ENCODE measurements at places on chromosomes 4 and X.
A peak's percentile ranks its signal among the peaks of the same experiment; 100 is the strongest.

GRCh38 chr4:1842993-1843448 lies 12.9 kb downstream of the LETM1 start:
- DNase-seq: no peak

GRCh38 chr4:110484767-110485166 lies 8.8 kb downstream of the ENPEP start:
- no peak for DNase-seq

DNA sequence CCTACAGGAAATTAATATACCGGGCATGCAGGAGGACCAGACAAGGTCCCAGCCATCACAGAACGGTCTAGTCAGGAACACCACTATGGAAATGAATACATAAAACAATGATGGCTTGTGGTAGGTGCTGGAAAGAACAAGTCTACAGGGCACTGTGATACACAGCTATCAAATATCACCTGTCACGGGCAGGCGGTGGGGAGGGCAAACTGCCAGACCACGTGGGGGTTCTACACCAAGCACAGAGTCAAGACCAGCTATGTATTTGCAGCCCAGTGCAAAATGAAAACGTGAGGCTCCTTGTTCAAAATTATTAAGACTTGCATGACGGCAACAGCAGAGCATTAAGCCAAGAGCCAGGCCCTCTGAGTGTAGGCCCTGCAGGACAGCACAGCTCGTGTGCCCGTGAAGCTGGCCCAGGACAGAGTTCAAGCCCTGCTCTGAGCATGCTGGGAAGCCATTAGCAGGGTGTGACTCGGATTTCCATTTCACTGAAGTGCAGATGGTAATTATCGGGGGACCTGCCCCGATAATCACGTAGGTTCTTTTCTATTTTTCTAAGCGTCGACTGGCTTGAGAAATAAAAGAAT lies 83.6 kb downstream of the JAKMIP1 start:
- DNase-seq: no peak

DNA sequence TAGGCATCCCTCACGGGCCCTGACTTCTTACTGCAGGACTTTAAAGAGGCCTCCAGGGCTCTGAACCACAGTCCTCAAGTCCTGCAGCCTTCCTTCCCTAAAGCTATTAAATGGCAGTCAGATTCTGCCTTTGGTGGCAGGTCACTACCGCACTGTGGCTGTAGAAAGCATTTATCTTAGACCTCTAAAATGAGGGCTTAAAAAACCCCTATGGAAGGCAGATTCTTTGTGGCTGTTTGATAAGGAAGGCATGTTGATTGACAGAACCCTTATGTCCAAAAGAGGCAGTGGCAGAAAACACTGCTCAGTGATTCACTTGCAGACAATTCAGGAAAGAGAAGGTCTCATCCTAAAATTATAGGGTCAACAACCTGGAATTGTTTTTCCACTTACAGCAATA lies 79.2 kb downstream of the FBXL5 start:
- no peak for DNase-seq

- DNase-seq: peak; percentile 67
Measured at GRCh38 chr4:88283661-88284438, 511 bp downstream of the PPM1K start.

GRCh38 chrX:153984351-153985178 lies 12.0 kb downstream of the TMEM187 start:
- peak; percentile 61 for DNase-seq

DNA sequence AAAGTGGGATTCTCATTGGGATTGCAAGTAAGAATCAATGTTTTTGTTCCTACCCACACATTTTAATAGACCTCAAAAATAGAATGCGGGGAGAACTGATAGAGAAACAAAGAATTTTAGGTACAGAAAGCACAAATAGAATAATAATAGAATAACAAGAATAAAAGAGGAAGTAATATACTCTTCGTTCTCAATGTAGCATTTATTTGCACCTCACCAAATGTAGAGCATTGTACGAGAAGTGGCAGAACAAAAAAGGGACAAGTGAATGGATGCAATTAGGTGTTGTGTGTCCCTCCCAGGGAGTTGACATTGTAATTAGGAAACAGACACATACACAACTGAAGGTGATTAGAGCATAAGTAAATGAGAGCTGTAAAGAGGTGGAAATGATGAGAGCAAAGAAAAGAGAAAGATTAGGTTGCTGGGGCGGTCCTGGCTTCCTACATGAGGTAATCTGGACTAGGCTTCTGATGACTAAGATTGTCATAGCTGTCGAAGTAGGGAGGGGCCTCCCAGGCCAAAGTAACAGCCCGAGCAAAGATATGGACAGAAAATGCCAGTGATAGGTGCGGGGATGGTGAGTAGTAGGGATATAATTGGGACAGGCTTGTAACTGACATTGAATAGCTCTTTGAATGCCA lies 10.4 kb downstream of the RAB9A start:
- no peak for DNase-seq

- no peak for DNase-seq
Measured at GRCh38 chr4:6582889-6583490, 8.0 kb downstream of the MAN2B2 start.

DNA sequence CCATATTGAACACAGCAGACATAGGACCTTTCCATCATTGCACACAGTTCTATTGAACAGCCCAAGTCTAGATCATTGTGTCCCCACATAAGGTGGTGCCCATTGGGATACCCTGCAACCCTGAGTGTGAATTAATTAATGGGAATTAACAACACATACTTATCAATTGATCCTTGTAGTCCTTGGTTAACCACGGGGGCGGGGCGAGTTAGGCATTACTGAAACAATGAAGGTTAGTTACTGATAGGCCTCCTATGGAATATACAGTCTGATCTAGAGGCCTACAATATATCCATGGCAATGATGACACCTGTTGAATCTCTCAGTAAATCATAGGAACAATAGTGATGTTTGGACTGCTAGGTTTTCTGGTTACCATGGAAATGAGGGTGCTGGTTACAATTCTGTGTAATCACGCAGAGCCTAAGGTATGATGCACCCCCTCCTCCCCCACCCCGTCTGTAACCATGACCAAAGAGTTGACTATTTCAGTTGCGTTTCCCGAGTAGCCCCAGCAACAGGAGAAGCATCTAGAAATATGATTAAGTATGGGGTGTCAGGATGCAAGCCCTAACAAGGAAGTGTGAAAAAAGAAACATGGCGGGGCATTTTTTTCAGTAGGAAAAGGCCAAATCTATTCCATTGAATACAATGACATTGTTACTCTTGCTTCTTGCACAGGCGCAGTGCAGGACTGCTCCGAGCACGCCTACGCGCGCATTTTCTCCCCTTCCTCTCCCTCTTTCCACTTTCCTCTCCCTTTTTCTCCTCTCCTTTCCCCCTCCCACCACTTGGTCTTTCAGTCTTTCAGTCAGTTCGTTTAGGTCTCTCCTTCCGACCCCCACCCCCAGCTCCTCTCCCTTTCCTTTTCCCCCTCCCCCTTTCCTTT lies 677 bp upstream of the NONO start:
- DNase-seq: no peak

GRCh38 chr4:76016393-76016792 lies 6.9 kb downstream of the CXCL10 start:
- peak; percentile 15 for DNase-seq

DNA sequence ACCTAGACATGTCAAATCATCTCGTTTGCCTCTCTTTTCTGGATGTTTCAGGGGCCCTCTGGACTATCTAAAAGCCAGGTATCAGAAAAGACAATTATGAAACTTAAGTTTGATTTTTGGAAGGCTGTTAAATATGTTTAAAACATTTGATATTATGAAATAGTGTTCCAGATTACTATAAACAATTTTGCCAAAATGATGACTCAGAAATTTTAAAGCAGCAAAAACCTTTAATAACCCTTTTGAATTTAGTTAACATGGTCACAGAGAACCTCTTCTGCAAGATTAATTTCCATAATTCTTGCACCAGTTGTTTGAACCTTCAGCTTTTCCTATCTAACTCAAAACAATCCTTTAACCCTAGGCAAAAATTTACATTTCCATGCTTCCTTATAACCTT lies 18.8 kb upstream of the FAM47E start:
- DNase-seq: no peak

GRCh38 chr4:63841266-63841665 lies 568.0 kb downstream of the TECRL start:
- DNase-seq: no peak

- DNase-seq: no peak
Measured at GRCh38 chr4:100493756-100494155, 24.1 kb downstream of the EMCN start.

DNA sequence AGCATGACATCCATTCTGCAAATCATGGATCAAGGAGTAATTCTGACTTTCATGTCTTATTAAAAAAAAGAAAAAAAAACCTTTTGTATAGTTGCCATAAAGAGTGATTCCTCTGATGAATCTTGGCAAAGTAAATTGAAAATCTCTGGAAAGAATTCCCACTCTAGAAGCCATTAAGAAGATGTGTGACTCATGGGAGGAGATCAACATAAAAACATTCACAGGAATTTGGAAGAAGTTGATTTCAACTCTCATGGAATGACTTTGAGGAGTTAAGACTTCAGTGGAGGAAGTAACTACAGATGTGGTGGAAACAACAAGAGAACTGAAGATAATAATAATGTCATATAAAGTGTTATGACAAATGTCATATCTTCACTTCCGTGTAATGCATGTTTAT lies 204.2 kb downstream of the PABPC4L start:
- DNase-seq: no peak

- no peak for DNase-seq
Measured at GRCh38 chr4:40246938-40247337, 50.1 kb downstream of the RHOH start.

DNA sequence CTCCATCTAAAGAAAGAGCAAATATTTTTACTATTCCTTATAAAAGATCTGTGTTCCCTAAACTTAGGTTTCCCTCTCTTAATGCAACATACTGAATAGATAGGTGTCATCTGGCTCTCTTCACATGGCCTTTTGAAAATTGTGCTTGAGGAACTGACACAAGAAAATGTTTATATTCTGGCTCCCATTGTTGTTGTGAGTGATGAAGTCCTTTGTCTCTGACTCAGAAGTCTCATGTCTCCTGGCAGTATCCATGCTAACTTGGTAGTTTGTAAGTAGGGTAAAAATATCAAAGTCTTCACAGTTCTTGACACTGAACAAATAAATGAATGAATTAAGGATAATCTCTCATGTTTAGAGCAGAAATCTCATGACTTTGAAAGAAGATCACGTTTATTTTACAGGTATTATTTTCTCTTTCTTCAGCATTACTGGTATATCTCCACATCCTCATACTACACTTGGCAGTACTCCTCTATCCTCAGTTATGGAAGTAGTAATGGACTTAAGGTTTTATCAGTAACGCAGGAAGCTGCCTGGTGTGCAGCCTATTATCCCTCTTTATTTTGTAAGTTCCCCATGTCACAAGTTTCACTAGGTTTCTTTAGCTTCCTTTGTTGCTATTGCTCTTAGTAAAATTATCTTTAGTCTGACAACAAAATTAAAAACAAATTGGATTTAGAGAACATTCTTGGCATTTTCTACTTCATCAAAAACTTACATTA lies 14.2 kb upstream of the PABPC4L start:
- DNase-seq: no peak

GRCh38 chr4:89140168-89140759 lies 28.9 kb downstream of the TIGD2 start:
- DNase-seq: no peak

GRCh38 chr4:87037671-87038334 lies 103.0 kb downstream of the AFF1 start:
- no peak for DNase-seq

GRCh38 chr4:26905172-26905571 lies 44.5 kb downstream of the STIM2 start:
- DNase-seq: no peak

DNA sequence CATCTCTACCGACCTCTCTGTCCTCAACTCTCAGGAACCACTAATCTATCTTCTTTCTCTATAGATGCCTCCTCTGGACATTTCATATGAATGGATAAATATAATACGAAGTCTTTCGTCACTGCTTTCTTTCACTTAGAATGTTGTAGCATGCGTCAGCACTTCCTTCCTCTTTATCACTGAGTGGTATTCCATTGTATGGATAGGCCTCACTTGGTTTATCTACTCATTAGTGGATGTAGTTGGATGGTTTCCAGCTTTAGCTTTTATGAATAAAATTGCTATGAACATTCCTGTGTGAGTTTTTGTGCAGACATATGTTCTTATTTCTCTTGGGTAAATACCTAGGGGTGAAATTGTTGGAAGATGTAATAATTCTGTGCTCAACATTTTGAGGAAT lies 528.2 kb upstream of the FAT1 start:
- DNase-seq: no peak

GRCh38 chr4:140662082-140662869 lies 93.5 kb upstream of the UCP1 start:
- DNase-seq: no peak

GRCh38 chr4:14893713-14894112 lies 108.6 kb upstream of the CPEB2 start:
- DNase-seq: no peak

GRCh38 chr4:128123036-128123435 lies 61.9 kb downstream of the LARP1B start:
- no peak for DNase-seq

GRCh38 chrX:150012647-150013381 lies 74.5 kb upstream of the EOLA2 start:
- DNase-seq: no peak

- DNase-seq: no peak
Measured at GRCh38 chr4:67700116-67700737, 728 bp downstream of the UBA6 start.

- DNase-seq: no peak
Measured at GRCh38 chrX:15744181-15744867, 6.3 kb downstream of the CA5B start.

GRCh38 chrX:45352611-45353010 lies 151.9 kb upstream of the DIPK2B start:
- DNase-seq: no peak

DNA sequence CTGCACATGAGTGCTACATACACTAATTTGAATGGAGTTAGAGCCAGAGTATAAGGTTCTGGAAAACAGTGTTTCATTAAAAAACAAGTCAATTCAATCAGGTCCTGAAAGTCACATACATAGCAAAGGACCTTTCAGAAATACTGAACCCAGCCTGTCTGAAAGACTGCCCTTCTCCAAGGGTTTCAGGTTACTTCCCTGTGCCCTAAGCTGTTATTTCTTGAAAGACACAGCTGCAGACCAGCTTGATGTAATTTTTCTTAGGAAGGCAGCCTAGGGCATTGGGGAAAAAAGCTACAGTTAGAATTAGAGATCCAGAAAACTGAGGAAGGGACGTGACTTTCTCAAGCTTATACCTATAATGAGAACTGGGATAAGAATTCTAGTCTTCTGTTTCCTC lies 155.9 kb upstream of the MAOA start:
- DNase-seq: no peak

GRCh38 chr4:102584091-102584490 lies 82.9 kb downstream of the NFKB1 start:
- DNase-seq: no peak

DNA sequence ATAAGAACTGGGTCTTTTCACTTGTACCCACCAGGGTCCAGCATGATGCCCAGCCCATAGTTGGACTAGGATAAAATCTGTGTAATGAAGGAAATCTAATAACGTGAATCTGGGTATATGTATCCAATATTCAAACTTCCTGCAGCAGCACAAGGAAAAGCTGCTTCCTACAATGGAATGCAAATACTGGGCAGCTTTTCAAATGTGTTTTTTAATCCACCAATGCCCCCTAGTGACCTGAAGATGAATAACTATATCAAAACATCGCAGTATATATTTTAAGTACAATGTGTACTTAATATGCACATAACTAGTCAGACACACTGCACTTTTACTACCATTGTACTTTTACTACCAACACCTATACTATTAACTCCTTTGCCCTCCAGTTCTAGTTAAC lies 5.3 kb downstream of the APOO start:
- no peak for DNase-seq

- DNase-seq: no peak
Measured at GRCh38 chr4:186846426-186846825, 122.8 kb upstream of the FAT1 start.

Measured in stimulated activated naive B cell treated with anti-CD40 and anti-IgM and Interleukin-4, amounts not matched to agents 10 μg/mL and 1 μg/mL and 100 μg/mL, for 72 hours (primary cell).